ENCODE measurements at places on chromosomes 12 and 14.

DNA sequence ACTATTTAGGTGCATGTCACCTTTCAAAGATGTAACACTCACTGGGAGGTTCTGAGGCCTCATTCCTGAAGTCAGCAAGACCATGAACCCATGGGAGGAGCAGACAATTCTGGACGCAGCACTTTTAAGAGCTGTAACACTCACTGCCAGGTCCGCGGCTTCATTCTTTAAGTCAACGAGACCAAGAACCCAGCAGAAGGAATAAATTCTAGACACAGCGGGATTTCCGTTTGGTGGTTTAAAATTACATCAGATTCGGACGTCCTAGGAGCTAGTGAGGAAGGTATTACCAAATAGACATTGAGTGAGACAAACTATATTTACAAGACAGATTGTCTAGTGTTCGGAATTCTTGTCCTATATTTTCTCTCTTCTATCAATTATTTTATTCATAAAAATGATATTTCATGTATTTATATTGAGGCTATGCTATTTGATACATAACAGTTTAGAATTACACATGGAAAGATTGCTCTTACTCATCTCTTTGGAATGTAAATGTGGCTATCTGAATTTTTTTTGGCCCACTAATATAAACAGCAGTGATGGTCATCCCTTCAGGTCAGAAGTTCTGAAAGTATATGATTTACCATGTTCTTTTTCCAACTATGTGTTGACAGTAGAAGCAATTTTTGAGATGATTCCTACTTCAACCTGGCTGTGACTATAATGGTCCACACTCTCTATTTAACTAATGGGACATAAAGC lies 1973.0 kb upstream of the FLRT2 start:
- no peak for DNase-seq

- no peak for DNase-seq
Observed at GRCh38 chr12:23950210-23950774, 822 bp upstream of the SOX5 start.

DNA sequence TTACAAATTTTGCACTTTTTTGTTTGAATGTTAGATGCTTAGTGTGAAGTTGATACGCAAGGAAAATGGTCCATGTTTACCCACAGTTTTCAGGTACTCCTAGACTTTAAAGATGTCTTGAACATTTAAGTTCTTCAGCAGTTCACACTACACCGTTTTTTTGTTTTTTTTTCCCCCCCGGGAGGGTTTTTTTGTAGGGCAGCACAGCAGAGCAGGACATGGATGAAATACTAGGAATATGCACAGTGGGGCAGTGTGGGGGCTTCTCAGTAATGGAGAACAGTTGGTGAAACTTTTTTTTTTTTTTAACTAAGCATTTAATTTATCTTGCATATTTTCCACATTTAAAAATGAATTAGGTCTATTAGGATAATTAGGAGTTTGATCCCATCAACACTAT lies 4.9 kb downstream of the RAN start:
- no peak for DNase-seq

DNA sequence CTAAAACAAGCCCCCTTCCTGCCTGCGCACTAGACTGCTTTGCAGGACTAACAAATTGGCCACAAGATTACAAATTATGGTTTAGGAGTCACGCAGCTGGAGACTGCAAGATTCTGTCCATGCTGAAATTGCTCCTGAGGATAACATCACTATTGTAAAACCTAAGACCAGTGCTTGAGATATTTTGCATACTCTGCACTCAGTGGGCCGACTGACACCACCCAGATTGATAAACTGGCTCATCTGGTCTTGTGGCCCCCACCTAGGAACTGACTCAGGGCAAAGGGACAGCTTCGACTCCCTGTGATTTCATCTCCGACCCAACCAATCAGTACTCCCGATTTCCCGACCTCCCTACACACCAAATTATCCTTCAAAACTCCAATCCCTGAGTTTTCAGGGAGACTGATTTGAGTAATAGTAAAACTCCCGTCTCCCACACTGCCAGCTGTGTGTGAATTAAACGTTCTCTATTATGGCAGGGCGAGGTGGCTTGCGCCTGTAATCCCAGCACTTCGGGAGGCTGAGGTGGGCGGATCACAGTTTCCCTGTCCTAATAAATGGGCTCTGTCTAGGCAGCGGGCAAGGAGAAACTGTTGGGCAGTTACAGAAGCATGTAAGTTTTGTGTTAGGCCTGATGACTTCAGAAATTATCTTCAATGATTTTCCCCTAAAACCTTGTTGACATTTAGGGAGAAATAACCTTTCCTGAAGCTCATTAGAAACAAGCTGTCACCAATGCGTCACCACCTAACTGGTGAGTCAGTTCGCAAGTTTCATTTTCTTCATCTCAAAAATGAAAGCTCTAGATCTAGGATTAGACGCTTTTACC lies 5.3 kb upstream of the UBC start:
- DNase-seq, result peak; percentile 74

DNA sequence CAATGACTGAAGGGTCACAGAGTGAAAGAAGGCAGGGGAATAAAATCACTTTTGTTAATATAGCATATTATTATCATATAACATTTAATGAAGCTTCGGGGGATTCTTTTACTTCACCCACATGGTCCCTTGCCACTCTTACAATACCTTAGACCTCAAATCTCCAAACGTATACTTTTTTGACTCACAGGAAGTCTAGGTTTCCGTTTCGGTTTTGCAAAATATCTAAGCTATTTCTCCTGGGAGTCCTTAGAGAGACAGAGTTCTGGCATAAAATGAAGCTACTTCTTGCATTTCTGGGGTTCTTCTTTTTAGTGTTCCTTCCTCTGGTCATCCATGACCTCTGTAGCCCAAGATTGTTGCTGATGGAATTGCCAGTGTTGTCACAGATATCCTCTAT lies 590.5 kb upstream of the ATP2B1 start:
- DNase-seq, result no peak

GRCh38 chr14:92460916-92461579 lies 52.5 kb upstream of the RIN3 start:
- DNase-seq, result peak; percentile 32

DNA sequence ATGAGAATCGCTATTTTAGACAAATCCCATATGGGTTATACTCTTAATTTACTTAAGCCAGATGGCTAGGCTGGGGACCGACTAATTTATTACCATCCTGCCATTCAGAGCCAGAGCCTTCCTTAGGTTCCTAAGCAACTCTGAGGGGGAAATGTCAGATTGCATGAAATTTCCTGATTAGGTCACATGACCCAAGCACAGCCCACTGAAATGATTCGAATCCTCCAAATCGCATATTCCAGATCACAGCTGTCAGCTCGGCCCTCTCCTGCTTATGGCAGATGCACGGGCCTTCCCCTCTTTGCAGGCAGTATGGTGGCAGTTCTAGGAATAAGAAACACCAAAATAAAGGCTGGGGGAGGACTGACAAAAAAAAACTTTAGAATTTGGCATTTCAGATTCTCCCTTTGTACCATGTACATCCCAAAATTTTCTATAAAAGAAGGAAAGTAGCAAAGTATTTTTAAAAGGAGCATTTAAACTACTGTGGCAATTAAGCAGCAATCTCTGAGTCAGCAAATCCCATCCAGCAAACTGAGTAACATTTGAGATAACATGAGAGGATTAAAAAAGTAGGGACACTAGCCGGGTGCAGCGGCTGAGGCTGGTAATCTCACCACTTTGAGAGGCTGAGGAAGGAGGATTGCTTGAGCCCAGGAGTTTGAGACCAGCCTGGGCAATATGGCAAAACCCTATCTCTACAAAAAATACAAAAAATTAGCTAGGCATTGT lies 30.5 kb upstream of the NUDT4 start:
- DNase-seq, result no peak

DNA sequence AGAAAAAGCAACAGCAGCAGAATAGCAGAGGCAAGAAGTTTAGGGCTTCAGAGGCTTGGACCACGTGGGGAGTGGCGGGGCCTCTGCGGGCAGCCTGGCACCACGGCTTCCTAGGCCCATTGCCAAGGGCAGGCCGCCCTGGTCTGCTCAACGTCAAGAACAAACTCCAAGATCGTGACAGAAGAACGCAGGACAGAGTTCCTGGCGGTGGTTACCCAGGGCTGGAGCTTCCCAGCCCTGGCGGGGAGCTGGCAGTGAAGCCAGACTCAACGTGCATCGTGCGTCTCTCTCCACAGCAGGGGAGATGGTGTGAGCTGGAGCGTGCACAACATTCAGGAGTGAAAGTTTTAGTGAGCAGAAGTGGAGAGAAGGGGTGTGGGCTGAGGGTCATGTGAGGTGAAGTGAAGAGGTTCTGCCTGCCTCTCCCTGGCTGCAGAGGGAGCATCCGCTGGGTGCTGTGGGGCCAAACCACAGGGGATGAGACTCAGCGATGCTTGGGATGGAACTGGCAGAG lies 13.9 kb upstream of the CACNA2D4 start:
- no peak for DNase-seq

- DNase-seq, result no peak
Observed at GRCh38 chr12:43098766-43099550, 453.0 kb downstream of the ADAMTS20 start.

DNA sequence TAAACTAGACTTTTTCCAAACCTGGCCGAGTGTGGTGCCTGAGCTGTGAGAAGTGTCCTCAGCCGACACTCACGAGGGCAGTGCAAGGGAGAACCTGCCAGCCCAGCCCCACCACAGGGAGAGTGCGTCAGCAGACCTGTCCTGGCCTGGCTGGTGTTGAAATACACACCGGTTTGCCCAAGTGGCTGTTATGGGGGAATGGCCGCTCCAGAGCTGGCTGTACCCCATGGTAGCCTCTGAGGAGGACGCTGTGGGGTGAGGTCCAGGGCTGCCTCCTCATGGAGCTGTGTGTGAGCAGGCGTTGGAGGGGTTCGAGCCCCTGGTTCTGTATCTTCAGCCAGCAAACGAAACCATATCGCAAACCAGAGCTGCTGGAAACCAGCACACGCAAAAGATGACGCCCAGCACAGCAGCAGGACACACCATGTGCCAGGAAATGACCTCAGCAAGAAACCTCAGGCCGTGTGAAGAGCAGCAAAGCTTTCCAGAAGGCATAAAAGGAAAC lies 9.4 kb downstream of the ANKRD9 start:
- no peak for DNase-seq

GRCh38 chr12:47817272-47818006 lies 2.3 kb downstream of the HDAC7 start:
- DNase-seq, result peak; percentile 40

DNA sequence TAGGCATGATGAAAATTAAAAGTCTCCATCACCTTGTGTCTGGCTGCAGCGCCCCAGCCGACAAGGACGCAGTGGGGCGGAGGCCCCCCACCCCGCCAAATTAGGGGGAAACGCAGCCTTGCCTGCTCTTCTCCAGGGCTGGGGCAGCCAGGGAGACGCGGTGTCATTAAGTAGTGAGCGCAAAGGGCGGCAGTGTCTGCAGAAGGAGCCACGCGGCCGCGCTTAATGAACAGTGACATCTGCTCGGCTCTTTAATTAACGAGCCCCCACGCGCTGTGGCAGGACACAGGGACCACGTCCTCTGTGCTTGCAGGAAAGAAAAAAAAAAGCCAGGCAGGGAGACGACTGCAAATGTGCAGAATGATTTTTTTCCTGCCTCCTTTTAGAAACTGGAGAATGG lies 93.4 kb upstream of the NCOR2 start:
- no peak for DNase-seq

GRCh38 chr12:51949342-51950030 lies 2.0 kb upstream of the ACVR1B start:
- DNase-seq, result no peak

DNA sequence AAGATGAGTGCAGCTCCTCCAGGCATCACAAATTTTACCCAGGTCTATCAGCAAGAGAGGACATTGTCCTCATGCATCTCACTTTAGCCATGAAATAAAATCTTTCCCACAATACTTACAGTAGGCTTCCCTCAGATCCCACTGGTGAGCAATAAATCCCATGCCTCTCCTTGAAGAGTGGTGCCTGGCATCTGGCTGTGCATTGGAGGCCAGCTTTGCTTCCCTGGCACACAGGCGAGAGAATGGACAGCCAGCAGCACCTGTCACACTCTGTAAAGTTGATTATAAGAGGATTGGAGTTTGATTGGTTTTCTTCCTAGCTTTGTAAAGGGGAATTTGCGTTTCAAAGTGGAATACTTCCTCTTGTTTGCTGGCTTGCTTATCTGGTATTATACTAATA lies 1153.9 kb downstream of the AACS start:
- DNase-seq, result no peak

- DNase-seq, result no peak
Observed at GRCh38 chr12:52352951-52353350, 14.3 kb downstream of the KRT85 start.

- DNase-seq, result no peak
Observed at GRCh38 chr14:101721111-101721510, 40.4 kb upstream of the PPP2R5C start.

- no peak for DNase-seq
Observed at GRCh38 chr14:29705801-29706200, 221.8 kb downstream of the PRKD1 start.

DNA sequence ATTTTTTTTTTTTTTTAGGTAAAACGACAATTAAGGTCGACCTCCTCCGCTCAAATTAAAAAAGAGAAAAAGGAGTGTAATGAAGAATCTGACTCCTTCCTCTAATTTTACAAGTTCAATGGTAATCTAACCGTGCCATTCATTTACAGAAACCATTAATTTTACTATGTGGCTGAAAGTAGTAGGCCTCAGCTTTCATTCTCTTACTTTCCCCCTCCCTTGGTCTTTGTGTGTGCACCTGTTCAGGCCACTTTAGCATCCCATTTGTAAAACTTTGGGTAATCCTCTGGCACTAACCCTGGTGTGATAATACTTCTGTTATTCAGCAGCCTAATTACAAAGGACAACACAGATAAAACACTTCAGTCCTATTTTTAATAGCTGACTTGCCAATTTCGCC lies 128.1 kb downstream of the ASCL1 start:
- no peak for DNase-seq

DNA sequence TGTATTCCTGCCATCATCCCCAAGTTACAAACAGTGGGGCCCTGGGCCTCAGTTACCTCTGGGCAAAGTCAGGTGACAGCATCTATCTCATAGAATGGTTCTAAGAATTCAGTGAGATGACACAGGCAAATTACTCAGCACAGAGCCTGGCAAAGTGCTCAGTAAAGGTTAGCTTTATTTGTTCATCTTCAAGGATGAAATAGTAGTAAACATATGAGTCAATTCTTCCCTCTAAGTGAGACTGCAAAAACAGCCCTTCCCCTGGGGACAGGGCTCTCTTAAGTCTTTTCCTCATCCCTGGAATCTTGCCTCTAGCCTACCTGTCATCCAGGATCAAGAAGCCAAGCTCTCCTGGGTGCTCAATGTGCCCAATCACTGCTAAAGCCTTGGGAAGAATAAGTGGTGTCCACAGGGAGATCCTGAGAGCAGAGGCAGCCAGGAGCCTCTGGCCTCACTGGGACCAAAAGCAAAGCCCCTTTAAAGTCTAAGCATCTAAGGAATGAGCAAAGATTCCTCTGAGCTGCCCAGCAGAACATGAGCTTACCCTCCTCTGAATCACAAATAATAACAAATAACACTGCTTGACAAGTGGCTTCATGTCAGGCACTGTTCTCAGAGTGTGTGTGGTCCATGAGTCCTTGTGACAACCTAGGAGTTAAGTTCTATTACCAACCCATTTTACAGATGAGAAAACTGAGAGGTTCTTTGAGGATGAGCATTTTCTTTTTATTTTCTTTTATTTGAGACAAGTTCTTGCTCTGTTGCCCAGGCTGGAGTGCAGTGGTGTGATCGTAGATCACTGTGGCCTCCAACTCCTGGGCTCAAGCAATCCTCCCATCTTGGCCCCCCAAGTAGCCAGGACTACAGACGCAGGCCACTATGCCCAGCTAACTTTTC lies 12.1 kb downstream of the NUAK1 start:
- DNase-seq, result no peak

Data from CD4-positive, alpha-beta T cell treated with Interleukin-1 beta for 1 hour (primary cell).